NK-92 treated with Interleukin-12 subunit alpha and Interleukin-12 subunit beta, amount 100 ng/mL, for 24 hours (cell line): ENCODE measurements at places on chromosomes 5 and 9.
A peak's percentile ranks its signal among the peaks of the same experiment; 100 is the strongest.

- peak; percentile 6 for DNase-seq
Observed at GRCh38 chr5:116068028-116068632, 16.7 kb upstream of the COMMD10 start.

- no peak for DNase-seq
Observed at GRCh38 chr5:144832416-144832815, 661.7 kb downstream of the KCTD16 start.

GRCh38 chr9:133167769-133168168, 4.1 kb upstream of the GBGT1 start:
- no peak for DNase-seq

- DNase-seq: no peak
Observed at GRCh38 chr5:102627315-102627714, 127.8 kb upstream of the PAM start.

GRCh38 chr9:2602704-2603116, 18.9 kb upstream of the VLDLR start:
- DNase-seq: no peak

GRCh38 chr5:82702046-82702445, 375.1 kb downstream of the TMEM167A start:
- DNase-seq: no peak
